Central memory CD8-positive, alpha-beta T cell (primary cell): ENCODE measurements at places on chromosomes 5 and 9.

DNA sequence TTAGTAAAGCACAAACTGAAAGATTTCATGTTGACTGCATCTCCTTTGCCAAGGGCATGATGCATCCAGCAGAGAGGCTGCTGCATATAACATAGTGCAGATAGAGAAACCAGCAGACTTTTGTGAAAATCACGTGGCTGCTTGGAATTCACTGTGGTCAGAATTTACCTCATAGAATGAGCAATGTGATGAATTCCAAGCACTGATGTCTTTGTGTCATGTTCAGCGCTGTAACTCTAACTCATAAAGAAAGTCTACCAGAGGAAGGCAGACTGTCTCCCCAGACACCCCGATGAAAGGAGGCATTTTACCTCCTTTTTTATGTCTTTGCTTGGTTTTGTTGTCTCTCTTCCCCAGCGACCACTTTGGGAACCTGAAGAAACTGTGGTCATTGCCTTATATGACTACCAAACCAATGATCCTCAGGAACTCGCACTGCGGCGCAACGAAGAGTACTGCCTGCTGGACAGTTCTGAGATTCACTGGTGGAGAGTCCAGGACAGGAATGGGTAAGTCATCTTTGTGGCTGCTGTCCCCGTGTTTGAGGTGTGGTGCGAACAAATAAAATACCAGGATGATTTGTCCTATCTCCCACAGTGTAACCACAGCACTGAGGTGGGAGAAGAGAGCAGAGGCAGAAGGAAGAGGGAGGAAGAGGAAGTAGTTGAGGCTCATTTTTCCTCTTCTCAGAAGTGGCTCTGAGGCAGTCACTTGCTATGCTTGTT is 42.0 kb downstream of the ITK start:
- peak overlapping the region; percentile 95 for H3K27ac ChIP-seq
- H3K4me3 ChIP-seq: peak overlapping the region; percentile 60
- H3K4me1 ChIP-seq: peaks cover 66% of the 10 kb centered on the region
- DNase-seq: peak; percentile 40
- peaks cover 81% of the 10 kb centered on the region for H3K36me3 ChIP-seq

- DNase-seq: no peak
- H3K4me3 ChIP-seq: no peak overlapping the region
- no peaks in the 10 kb centered on the region for H3K4me1 ChIP-seq
- peaks cover 22% of the 10 kb centered on the region for H3K27me3 ChIP-seq
Observed at GRCh38 chr5:66906021-66906420, 290.6 kb downstream of the CD180 start.

DNA sequence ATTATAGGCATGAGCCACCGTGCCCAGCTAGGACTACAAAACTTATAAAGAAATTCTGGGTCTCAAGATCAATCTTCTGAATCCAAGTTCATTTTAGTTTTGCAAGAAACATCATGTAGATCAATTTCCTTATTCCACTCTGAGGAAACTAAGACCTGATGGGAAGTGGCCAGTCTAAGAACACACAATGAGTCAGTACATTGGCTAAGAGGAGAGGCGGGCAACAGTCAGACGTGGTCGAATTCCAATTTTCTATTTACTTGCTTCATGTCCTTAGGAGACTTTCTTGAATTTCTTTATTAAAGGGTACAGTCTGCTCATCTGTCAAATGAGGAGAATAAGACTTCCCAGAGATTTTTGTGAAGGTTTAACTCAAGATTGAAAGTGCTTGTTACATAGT is 432.1 kb upstream of the BRINP1 start:
- H3K36me3 ChIP-seq: no peaks in the 10 kb centered on the region
- no peak for DNase-seq
- no peaks in the 10 kb centered on the region for H3K4me1 ChIP-seq
- H3K27me3 ChIP-seq: no peaks in the 10 kb centered on the region
- H3K4me3 ChIP-seq: no peak overlapping the region

GRCh38 chr9:31302620-31303418 is 1081.6 kb upstream of the ACO1 start:
- DNase-seq: no peak
- no peaks in the 10 kb centered on the region for H3K27me3 ChIP-seq
- H3K4me3 ChIP-seq: peak overlapping the region; percentile 35
- H3K36me3 ChIP-seq: peaks cover 2% of the 10 kb centered on the region

DNA sequence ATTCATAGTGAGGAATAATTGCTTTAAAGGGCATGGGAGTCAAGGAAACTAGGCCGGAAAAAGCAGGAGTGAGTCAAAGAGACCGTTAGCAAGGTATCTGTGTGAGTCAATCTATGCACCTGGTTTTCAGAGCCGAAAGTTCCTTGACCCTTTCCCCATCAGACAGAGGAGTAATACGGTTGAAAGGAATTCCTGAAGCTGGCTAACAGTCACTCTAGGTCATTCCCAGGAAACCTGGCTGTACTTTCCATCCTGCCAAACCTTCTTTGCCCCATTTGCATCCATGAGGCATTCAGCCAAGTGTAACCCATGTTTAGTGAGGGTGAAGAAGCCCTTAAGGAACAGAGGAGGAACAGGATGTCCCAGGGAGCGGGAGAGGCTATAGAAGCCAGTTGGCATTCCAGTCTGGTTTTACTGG is 16.2 kb downstream of the RBM18 start:
- H3K27ac ChIP-seq: no peak overlapping the region
- DNase-seq: no peak
